Activated T-cell treated with anti-CD3 and anti-CD28 coated beads for 1 hour (primary cell): ENCODE measurements at places on chromosomes 13 and 19.

- DNase-seq, result no peak
Observed at GRCh38 chr13:92806215-92806614, 420.4 kb upstream of the GPC6 start.

DNA sequence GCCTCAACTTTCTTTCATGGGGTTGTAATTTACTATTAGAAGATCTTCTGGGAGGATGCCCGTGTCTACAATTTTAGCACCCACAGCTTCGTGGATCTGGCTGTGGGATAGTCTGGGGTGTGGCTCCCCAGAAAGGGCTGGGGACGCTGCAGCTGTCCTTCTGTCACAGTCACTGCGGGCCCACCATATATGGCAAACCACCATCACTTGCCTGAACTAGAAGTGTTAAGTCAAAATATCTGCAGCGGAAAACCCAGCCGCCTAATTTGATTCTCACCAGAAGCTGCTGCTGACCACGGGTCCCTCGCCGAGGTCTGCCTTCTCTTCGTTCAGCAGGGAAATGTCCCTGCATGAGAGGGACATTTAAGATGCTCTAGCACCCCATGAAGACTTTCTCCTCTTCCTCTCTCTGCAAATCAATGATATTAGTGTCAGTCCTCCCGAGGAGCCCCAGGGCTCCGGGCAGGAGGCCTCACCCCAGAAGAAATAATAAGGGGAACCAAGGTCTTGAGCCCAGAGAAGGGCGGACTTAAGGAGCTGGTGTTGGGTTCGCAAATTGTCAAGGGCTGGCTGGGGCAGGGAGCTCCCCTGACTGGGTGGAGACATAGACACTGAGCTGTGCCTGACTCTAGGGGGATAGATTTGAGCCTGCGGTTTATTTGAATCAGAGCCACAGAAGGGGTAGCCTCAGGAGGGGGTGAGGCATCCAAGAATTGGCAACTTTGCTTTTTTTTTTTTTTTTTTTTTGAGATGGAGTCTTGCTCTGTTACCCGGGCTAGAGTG, 3.0 kb upstream of the MATK start:
- no peak for DNase-seq

DNA sequence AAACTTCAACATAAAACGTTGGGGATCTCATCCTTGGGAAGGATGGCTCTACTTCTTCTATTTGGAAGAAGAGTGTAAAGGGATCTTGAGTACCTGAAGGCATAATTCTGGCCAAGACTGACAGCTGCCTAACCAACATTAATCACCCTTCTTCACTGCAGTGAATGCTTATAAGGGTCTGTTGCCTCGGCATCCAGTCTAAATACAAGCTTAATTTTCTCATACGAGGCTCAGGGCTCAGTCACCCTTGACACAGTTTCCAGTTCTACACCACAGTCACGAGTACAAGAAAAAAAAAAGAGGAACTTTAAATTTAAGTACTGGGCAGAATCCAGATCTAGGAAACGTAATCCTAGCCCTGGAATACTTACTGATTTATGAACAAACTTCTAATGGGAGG, 9.0 kb downstream of the FPR3 start:
- DNase-seq, result no peak

GRCh38 chr19:16034958-16035560, 41.2 kb upstream of the TPM4 start:
- DNase-seq, result no peak

- no peak for DNase-seq
Observed at GRCh38 chr13:105201351-105201750, 1334.1 kb downstream of the EFNB2 start.

- DNase-seq, result no peak
Observed at GRCh38 chr19:4581666-4582553, 22.4 kb upstream of the SEMA6B start.

GRCh38 chr19:46591254-46591653, 9.9 kb upstream of the CALM3 start:
- DNase-seq, result no peak

DNA sequence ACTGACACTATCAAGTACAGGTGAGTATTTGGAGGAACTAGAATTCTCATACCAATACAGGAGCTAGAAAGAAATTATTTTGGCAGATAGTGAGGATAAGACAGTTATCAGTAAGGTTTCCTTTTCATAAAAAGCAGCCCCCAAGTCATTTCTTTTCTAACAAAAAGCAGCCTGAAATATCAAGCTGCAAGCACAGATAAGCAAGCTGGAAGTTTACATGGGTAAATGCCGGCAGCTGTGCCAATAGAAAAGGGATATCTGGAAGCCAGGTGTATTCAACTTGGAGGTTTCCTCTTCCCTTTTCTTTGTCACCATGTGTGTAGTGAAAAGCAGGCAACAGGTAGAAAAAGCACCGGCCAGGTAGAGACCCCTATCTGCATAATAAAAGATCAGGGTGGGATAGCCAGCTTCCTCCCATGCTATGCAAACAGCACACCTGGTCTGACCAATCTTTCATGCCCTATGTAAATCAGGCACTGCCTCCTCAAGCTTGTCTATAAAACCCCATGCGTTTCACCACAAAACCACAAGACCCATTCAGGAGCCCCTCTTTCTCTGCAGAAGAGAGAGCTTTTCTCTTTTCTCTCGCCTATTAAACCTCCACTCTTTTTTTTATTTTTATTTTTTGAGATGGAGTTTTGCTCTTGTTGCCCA, 22.9 kb downstream of the CYP4F2 start:
- no peak for DNase-seq

- DNase-seq, result no peak
Observed at GRCh38 chr13:41563341-41563983, 106.1 kb downstream of the RGCC start.

GRCh38 chr19:52640916-52641315, 2.8 kb upstream of the ZNF83 start:
- no peak for DNase-seq

DNA sequence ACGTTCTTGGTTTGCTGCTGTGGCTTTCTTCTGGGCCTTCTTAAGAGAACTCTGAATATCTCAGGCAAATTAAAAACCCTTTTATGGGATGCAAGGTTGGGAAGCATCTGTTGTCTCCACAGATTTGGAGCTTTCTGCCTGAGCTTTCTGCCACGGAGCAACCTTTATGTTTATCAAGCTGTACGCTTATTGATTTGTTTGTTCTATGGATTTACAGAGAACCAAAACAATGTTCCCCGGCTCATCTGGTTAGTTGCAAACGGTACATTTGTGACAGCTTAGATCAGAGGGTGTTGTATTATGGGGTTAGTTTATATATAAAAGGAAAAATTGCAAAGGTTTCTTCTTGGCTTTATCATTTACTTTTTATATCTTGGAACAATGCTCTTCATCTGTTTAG, 479.6 kb downstream of the DIAPH3 start:
- DNase-seq, result no peak

GRCh38 chr13:93561576-93562225, 335.1 kb downstream of the GPC6 start:
- DNase-seq, result no peak

- DNase-seq, result no peak
Observed at GRCh38 chr13:112885782-112886268, 83.2 kb upstream of the MCF2L start.

DNA sequence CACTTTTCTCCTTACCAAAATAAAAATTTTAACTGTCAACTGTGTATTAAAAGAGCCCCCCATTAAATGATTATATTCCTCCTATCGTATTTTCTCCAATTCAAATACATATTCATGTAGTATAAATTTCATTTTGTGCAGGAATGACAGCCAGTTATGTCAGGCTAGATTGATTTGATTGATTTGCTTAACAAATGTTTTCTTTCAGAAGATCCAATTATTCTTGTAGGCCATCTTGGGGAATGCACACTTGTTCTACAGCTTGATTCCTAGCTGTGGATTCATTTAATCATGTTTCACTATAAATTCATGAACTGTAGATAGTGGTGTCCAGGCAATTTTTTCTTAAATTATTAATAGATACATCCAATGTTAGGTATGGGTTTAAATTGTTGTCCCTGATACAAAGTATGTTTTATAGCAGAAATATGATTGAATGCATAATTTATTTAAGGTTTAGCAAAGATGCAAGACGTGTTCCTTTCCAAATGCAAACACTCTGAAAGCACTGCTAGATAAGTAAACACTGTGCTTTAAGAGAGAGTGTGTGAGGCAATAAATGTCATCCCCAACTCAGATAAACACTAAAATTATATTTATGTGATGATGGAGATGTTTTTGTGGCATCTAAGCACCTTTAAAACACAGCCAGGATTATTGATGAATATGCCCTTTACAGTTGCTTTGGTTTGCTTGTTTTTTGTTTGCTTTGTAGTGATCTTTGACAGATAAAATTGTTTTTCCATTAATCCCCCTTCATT, 531.1 kb downstream of the DCT start:
- no peak for DNase-seq

GRCh38 chr19:31037286-31037980, 311.8 kb downstream of the TSHZ3 start:
- no peak for DNase-seq

GRCh38 chr19:1416014-1416841, 8.8 kb downstream of the DAZAP1 start:
- no peak for DNase-seq

DNA sequence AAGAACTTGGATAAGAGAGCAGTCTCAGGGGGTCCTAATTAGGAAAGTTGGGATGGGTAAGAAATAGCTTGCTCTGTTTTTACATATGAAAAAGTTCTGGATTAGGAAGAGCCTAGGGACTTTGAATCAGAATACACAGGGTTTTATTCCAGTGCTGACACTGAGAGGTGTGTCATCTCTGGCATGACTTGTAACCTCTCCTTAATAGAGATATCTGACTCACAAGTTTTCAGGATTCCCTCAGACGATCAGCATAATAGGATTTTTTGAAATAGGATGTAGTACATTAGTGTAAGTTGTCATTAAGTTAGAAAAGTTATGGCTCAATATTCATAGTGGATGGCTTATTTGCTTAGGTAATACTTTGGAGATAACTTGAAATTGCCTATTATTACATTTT, 555.2 kb upstream of the MIR17HG start:
- DNase-seq, result no peak
